Mesenchymal stem cell (in vitro differentiated cells and primary cell): ENCODE measurements at places on chromosomes 11 and 22.

DNA sequence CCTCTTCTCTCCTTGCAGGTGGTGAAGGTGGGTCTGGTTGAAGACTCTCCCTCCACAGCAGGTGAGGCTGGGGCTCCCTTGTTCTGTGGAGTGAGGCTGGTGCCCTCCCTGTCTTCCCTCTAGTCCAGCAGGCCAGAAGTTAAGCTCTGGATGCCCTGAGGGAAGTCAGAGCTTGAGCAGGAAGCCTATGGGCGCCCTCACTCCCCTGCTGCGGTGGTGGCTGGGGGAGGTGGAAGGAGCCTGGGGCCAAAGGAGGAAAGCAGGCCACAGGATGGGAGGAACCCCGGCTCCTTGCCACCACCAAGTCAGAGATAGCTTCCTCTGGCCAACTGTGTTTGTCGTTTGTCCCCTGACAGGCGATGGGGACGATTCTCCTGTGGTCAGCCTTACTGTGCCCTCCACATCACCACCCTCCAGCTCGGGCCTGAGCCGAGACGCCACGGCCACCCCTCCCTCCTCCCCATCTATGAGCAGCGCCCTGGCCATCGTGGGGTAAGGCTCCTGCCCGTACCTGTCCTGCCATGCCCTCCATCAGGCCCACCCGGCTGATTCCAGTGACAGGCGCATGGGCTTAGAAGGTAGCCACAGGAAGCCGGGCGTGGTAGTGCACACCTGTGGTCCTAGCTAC is 29.5 kb upstream of the RAB1B start:
- DNase-seq, result no peak

GRCh38 chr22:38941488-38941987 is 15.9 kb upstream of the APOBEC3A start:
- no peak for DNase-seq

DNA sequence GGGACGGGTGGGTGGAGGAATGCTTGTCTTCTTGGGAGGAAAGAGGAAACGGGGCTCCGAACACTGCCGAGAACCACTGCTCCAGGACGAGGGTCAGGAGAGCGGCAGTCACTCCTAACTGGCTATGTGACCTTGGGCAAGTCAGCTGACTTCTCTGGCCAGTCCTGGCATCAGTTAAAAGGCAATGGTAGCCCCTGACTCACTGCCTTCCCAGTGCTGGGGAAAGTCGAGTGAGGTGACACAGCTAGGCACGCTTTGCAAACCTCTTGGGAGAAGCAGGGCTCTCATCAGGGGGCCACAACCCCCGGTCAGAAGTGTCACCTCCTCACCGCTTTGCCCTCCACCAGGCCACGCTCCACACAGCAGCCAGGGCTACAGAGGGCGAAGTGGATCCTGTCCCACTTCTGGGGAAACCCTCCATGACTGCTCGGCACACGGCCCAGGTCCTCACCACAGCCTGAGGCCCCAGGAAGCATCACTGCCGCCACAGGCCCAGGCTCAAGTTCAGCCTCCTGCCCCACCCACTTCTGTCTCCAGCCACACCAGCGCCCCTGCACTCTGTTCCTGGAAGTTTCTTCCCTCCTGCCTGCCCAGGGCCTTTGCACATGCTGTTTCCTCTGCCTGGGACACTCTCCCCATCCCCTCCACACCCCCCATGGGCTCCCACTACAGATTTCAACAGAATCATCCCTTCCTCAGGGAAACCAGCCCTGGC is 16.3 kb downstream of the IL2RB start:
- DNase-seq, result no peak

- no peak for DNase-seq
Observed at GRCh38 chr11:117090111-117090706, 8.0 kb downstream of the SIK3 start.

- DNase-seq, result peak; percentile 32
Observed at GRCh38 chr11:118785362-118785761, 5.6 kb downstream of the DDX6 start.

GRCh38 chr11:73380331-73380730 is 4.1 kb downstream of the RELT start:
- DNase-seq, result no peak

DNA sequence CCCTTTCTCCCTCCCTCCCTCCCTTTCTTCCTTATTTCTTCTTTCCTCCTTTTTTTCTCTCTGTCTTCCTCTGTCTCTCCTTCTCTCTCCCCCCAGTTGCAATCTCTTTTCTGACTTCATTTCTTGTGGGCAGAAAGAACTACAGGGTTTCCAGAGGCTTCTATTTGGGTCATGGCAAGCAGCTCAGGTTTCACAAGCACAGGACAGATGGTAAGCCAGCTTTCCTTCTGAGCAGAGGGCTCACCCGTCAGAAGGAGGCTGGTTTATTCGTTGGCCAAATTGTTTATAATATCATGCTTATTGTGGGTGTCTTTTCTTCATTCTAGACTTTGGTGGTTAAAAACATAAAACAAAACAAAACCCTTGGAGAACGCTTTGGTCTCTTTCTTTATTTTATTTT is 58.9 kb upstream of the CLMP start:
- peak; percentile 71 for DNase-seq
